ENCODE measurements at places on chromosomes 11 and 22. TPM values are rescaled to one million over a fixed set of nuclear protein-coding genes. Genes with fewer than 3 reads are reported as not detected.

The KCNQ1OT1 gene
- 1.6 TPM for total RNA-seq

The MTFP1 gene
- 22.9 TPM for total RNA-seq

The GAL gene
- not detected for total RNA-seq

The NAALAD2 gene
- total RNA-seq = 3.0 TPM

The LIPT2 gene
- 8.6 TPM for total RNA-seq

The OR52E8 gene
- not detected for total RNA-seq

The TRIM34 gene
- 14.4 TPM for total RNA-seq

Data from spleen (tissue), 13 donors.